ENCODE measurements at places on chromosomes 1 and 21.

- DNase-seq, result no peak
These were observed 16.2 kb upstream of the PDXK start for GRCh38 chr21:43702785-43703034.

DNA sequence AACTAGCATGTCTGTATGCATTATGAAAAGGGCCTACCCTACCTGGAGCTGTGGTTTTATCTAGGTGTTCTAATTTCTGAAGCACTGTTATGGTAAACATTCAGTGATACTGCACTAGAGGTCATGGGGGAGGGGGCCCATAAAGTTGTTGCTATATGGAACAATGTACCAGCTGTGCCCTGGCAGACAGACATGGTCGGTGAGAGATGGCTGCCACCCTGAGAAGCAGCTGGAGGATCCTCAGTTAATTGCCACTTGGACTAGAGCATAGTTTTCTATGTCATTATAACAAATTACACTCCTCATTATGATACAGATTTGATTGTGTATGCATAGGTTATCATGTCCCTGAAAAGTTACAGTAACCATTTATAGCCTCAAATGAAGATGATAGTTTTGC, 45.4 kb downstream of the ILDR2 start:
- DNase-seq, result no peak

GRCh38 chr1:186454981-186455380, 5.9 kb downstream of the PDC start:
- DNase-seq, result no peak

- DNase-seq, result no peak
These were observed 91.2 kb upstream of the KCTD3 start for GRCh38 chr1:215475796-215476481.

GRCh38 chr1:149931212-149931790, 3.7 kb upstream of the SF3B4 start:
- no peak for DNase-seq

DNA sequence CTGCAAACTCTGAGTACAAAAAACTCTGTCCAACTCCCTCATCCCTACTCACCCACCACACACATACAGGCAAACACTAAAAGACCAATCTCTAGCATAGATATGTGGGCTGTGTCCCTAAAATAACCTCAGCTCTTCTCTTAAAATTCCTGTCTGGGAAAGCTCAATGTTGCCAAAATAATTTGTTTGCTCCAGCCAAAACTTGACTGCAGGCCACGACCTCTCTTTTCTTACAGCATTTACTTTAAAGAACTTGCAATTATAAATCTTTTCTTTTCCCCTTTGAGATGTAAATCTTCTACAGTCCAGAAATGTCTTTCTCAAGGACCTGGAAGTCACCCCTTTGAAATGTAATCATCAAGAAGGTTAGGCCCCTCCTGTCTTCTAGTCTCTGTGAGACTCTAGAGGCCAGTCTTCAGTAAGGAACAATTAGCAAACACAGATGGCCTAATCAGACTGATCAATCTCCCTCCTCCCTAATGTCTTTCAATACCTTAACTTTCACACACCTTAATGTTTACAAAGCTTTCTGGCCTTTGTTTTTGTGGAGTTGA, 483.6 kb upstream of the RGS18 start:
- DNase-seq, result no peak

GRCh38 chr1:164709541-164710278, 150.7 kb downstream of the PBX1 start:
- DNase-seq, result no peak

DNA sequence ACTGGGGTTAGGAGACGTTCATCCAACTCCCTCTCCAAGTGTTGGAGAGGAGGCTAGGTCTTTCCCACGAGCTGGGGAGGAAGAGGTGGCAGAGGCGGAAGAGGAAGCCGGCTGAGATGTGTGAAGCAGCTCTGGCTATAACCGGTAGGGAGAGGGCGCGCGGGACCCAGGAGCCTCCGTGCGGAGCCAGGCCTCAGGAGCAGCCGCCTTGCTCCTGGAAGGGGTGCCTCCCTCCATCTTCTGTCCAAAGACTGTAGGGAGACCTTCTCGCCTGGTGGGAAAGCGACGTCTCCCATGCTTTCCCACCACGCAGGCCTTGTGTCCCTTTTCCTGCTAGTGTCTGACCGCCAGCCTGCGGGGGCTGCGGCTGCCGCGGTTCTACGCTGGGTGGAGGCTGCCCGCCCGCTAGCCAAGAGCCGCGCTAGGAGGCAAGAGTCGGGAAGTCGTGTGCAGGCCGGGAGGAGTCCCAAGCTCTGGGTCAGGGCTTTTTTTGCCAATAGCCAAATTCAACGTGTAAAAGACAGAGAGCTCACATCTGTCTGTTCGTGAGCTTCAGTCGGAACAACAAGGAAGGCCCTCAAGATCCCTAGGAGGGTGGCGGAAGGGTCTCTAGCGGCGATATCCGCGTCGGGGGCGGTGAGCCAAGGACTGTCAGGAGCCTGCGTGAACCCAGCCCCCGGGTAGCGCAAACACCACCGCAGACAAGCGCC, 8.4 kb upstream of the NBPF11 start:
- peak; percentile 39 for DNase-seq

DNA sequence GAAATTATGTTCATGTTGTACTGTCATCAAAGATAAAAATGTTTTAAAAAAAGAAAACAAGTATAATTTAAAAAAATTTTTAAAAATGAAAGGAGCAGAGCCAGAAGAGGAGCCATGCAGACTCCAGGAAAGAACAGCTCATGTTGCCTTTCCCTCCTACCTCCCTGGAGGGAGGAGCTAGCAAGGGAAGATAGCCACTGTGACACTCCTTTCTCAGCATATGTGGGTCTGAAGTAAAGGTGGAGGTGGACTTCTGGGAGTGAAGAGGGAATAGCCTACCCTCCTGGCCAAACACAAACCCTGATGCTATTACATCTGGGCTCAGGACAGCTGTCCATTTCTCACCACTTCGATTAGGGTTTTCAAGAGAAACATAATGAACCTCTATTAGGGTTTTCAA, 54.2 kb downstream of the SLC2A1 start:
- no peak for DNase-seq

All from lower lobe of right lung (tissue), 2 donors.